ENCODE measurements at places on chromosomes 16 and 17.

- no peak for DNase-seq
These were observed 1.3 kb upstream of the ACTG1 start for GRCh38 chr17:81513753-81514488.

DNA sequence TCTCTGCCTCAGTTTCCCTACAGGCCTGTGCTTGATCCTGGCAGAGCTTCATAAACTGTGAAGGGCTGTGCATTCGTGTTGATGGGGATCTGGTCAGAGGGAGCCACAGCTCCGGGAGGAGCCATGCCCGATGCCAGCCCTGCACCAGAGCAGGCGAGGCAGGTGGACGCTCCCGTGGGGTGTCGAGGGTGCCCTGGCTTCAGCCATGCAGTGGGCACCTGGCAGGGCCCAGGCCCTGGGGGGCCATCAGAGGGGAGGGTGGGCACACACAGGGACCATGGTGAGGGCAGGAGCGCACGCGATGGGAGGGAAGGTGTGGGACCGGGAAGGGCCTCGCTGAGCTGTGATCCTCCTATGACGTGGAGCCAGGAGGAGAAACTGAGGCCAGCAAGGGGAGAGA, 22.0 kb downstream of the ZFPM1 start:
- no peak for DNase-seq

DNA sequence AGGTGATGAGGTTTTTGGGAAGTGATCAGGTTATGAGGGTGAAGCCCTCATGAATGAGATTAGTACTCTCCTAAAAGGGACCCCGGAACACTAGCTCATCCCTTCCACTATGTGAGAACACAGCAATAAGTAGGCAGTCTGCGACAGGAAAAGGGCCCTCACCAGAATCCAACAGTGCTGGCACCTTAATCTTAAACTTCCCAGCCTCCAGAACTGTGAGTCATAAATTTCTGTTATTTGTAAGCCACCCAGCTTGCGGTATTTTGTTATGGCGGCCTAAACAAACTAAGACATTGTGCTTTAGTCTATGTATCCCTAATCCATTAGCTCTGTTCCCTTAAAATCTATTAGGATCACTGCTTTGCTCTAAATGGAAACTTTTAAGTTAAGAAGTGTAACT, 8.5 kb downstream of the SLFN12 start:
- no peak for DNase-seq

DNA sequence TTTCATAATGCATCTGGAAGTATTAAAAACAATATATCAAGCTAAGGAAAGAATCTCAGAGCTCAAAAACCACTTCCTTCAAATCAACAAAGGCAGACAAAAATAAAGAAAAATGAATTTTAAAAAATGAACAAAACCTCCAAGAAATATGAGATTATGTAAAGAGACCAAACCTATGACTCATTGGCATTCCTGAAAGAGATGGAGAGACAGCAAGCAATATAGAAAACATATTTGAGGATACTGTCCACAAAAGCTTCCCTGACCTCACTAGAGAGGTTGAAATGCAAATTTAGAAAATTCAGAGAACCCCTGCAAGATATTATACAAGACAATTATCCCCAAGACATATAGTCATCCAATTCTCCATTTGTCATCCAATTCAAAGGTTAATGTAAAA, 311.3 kb upstream of the SOX9 start:
- no peak for DNase-seq

GRCh38 chr16:35750157-35750689, 2290.8 kb downstream of the TP53TG3F start:
- DNase-seq = no peak

DNA sequence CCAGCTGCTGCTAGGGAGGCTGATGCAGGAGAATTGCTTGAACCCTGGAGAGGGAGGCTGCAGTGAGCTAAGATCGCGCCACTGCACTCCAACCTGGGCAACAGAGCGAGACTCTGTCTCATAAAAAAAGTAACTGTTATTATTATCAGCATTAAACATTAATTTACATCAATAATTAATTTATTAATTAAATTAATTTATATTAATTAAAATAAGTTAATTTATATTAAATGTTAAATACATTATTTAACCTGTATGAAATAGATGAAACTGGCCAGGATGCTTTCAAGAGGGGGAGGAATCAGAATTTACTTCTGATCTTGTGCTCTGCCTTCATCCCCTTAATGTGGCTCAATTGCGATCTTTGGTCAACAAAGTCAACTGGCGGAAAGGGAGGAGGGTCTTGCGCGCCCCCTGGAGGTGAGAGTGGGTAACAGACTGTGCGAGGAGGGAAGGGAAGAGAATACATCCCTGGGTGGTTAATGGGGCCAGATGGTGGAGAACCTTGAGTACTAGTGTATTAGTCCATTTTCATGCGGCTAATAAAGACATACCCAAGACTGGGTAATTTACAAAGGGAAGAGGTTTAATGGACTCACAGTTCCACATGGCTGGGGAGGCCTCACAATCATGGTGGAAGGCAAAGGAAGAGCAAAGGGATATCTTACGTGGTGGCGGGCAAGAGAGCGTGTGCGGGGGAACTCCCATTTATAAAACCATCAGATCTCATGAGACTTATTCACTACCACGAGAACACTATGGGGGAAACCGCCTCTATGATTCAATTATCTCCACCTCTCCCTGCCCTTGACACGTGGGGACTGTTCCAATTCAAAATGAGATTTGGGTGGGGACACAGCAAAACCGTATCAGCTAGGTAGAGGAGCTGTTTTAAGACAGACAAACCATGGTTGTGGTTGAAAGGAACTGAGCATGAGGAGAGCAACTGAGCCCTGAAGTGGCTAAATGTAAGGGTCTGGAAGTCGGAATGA, 15.7 kb upstream of the CPPED1 start:
- peak; percentile 54 for DNase-seq

- no peak for DNase-seq
These were observed 1.7 kb upstream of the SLC13A2 start for GRCh38 chr17:28471531-28472342.

DNA sequence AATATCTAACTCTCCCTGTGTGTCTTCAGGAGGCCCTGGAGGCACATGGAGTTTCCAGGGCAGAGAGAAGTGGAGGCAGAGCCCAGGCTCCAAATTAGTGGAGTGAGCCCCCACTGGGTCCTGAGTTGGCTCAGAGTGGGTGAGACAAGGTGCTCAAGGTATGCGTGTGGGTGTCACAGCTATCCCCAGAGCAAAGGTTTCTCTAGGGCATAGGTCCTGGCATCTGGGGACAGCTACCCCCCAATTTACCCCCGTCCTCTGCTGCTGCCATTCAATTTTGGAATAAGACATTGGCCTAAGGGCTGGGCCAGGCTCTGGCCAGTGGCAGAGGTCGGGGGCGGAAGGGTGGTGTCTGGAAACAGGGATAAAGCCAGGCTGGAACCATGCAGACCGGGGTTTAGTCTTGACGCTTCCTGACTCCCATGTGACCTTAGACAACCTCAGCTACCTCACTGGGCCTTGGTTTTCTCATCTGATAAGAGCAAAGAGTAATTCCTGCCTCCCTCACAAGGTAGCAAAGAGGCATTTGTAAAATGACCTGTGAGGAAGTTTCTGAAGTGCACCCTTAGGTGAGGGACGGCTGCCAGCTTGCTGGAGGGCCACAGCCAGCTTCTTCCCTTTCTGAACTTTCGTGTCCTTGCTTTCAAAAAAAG, 78.2 kb upstream of the TMEM97 start:
- no peak for DNase-seq

- DNase-seq = peak; percentile 61
These were observed 5.4 kb upstream of the NFATC3 start for GRCh38 chr16:68079626-68080344.

DNA sequence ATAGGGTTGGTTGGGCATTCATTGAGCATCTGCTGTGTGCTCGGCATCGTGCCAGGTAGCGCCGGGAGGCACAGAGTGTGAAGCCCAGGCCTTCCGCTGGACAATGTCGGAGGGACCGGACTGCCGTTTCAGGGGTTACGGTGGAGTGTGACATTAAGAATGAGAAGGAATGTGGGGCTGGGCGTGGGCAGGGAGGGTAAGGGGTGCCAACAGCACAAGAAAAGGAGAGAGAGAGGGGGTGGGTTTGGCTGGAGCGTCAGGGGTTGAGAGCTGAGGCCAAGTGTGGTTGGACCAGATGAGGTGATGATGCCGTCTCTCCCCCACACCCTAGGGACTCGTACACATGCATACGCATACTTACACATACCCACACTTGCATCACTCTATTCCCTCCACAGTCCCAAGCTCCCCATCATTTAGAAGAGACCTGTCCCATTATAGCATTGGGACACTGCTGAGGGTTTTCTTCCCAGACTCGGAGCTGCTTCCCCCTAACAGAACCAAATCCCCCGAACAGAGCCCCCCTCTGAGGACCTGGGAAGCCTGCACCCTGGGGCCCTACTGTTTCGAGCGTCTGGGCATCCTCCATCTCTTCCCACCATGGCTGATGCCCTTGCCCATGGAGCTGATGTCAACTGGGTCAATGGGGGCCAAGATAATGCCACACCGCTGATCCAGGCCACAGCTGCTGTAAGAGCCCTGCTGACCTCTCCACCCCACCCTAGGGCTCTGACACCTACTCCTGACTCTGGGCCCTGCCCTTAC, 3.3 kb upstream of the KCTD11 start:
- DNase-seq = no peak

DNA sequence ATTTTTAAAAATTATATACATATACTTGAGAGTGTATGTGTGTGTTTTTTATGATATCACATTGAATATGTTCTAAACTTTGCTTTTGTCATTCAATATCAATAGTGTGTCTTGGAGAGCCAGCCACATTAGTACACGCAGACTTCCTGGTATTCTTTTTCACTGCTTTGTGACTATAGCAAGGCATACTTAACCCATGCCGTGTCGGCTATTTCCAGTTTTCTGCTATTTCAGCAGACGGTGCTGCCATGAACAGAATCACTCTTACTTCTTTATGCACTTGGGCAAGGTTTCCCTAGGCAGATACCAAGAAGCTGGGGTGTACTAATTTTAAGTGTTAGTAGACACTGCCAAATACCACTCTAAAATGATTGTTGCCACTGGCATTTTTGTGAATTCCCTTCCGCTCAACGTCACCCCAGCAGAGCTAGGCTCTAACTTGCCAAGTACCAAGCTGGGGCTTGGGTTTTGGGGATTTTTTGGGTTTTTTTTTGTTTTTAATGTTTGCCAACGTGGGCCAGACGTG, 134.9 kb downstream of the SOCS1 start:
- DNase-seq = no peak

DNA sequence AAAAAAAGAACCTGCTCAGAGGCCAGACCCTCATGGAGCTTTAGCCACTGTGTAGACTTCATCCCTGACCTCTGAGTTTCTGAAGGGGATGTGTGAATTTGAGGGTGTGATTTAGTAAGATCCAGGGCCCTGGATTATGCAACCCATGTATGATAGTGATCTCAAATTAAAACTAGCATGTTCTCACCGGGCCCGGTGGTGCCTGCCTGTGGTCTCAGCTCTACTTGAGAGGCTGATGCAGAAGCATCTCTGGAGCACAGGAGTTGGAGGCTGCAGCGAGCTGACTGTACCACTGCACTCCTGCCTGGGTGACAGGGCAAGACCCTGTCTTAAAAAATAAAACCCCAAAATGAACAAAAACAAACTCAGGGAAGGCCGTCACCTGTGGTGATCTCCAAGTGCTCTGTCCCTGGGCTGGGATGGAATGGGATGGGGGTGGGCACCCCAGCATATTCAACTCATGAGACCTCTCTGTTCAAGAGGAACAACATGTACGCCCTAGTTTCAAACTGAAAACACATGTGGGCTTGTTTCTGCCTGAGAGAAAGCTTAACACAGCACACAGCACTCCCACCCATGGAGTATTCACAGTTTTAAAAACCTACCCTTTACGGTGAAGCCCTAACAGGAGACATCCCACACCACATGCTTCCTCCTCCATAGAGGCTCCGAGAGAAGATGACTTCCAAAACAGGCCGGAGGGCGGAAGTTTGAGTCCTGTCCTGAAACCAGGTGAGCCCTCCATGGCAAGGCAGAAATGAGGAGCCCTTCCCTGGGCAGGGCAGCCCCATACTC, 30.1 kb downstream of the GNPTG start:
- DNase-seq = no peak

- no peak for DNase-seq
These were observed 527.6 kb upstream of the CA10 start for GRCh38 chr17:52686140-52686539.

Data from activated T-helper 1 cell treated with Interleukin-2 at 50 U/mL for 16 hours (primary cell).